ENCODE measurements at places on chromosomes 3 and 15. TPM values are rescaled to one million over a fixed set of nuclear protein-coding genes. Genes with fewer than 3 reads are reported as not detected.

ZDHHC3 gene
- 33.1 TPM for total RNA-seq

TMC3 gene
- total RNA-seq, result under 0.01 TPM

EXD1 gene
- 0.09 TPM for total RNA-seq

MYLK gene
- 5.4 TPM for total RNA-seq

FEZF2 gene
- total RNA-seq, result 2.9 TPM

RPUSD2 gene
- 10.7 TPM for total RNA-seq

LAMB2 gene
- total RNA-seq, result 24.9 TPM

DNA sequence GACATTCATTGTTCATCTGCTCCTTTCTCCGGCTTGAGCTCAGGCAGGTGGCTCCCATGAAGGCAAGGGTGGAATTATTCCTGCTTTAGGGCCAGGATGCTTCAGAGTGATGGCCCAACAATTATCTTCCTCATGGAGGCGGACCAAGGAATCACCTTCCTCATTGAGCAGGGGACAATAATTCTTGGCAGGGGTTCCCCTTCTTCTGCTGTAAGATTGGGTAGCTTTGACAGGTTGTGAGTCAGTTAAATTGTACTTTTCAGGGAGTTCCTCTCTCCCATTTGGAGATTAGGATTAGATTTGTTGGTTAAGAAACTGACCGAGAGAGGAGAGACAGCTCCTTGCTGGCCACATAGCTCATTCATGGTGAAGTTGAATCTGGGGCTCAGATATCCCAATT, 31.4 kb upstream of the CD47 start:
- H3K36me3 ChIP-seq, result no peaks in the 10 kb centered on the region
- no peak for DNase-seq
- H3K4me3 ChIP-seq, result no peak overlapping the region
- peaks cover 17% of the 10 kb centered on the region for H3K4me1 ChIP-seq

GRCh38 chr15:38253351-38253781, 730 bp downstream of the SPRED1 start:
- peaks cover 3% of the 10 kb centered on the region for H3K4me1 ChIP-seq
- H3K4me3 ChIP-seq, result peak overlapping the region; percentile 44
- DNase-seq, result no peak
- peaks cover 45% of the 10 kb centered on the region for H3K27me3 ChIP-seq
- no peaks in the 10 kb centered on the region for H3K36me3 ChIP-seq
- H3K27ac ChIP-seq, result peak overlapping the region; percentile 43

- no peak for DNase-seq
- peak overlapping the region; percentile 93 for H3K27ac ChIP-seq
- peaks cover 33% of the 10 kb centered on the region for H3K4me1 ChIP-seq
Measured at GRCh38 chr15:70258369-70259027, 160.8 kb upstream of the TLE3 start.

GRCh38 chr3:32320080-32320479, 71.6 kb upstream of the CMTM7 start:
- H3K27me3 ChIP-seq, result no peaks in the 10 kb centered on the region
- no peak overlapping the region for H3K4me3 ChIP-seq

DNA sequence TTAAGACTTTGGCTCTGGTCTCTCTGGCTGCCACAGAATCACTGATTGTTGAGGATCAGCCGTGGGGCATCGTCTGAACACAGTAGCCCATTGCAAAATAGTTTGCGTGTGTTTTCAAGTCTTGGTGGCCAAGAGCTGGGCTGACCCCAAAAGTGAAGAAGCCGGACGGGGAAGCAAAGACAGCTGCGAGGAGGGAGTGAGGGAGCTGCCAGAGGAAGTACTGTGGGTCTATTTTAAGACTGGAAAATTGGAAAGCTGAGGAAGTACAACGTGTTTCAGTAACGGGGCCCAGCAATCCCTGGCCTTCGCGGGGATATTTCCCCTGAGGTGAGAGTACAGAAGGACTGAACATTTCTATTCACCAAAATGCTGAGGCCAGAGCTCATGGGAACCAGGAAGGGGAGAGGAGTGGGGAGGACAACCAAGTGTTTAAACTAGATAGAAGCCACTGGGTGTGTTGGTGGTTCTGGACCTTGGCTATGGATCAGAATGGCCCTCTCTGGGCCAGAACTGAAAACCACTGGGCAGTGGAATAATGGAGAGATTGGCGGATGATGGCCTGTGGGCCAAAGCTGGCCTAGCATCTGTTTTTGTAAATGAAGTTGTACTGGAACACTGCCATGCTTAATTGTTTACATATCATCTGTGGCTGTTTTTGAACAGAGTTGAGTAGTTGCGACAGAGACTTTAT, 34.1 kb upstream of the LIMD1 start:
- H3K4me1 ChIP-seq, result peaks cover 12% of the 10 kb centered on the region
- H3K4me3 ChIP-seq, result no peak overlapping the region
- no peaks in the 10 kb centered on the region for H3K36me3 ChIP-seq
- no peaks in the 10 kb centered on the region for H3K27me3 ChIP-seq

DNA sequence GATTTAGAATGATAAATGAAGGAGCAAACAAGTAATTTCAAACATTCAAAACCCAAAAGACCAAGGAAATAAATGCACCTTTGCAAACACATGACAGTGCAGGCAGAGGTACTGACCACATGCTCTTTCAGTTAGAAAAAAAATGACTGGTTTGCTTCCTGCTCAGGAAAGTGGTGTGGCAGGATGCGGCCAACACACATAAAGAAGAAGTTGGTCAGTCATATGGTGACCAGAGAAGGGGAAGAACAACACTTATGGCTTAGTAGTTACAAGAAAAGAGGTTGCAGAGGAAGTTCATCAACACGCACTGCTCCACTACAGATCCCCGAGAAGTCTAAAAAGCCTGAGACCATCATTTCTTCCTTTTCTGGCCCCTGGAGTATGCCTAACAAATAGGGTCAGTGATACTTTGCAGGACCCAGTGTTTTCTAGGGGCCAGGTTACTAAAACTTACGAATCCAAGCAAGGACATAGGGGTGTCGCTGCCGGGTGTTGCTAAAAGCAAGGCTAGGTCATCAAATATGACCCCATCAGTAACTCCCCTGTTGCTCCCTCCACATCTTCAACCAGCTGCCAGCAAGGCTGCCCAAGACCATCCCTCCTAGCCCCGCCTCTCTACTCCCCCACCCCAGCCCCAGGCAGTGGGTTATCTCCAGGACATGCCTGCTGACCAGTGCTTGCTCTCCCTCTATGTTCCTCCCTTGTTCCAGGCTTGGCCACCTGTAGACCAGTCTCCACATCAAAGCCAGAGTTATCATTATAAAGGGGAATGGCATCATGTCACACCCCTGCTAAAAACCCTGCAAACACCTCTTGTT, 11.2 kb downstream of the ATP8B4 start:
- H3K27ac ChIP-seq, result peak overlapping the region; percentile 47
- no peaks in the 10 kb centered on the region for H3K27me3 ChIP-seq
- no peaks in the 10 kb centered on the region for H3K36me3 ChIP-seq
- H3K4me1 ChIP-seq, result peaks cover 20% of the 10 kb centered on the region
- no peak for DNase-seq
- no peak overlapping the region for H3K4me3 ChIP-seq

GRCh38 chr3:181839916-181840297, 128.2 kb downstream of the SOX2 start:
- H3K4me3 ChIP-seq, result no peak overlapping the region
- H3K4me1 ChIP-seq, result no peaks in the 10 kb centered on the region
- no peaks in the 10 kb centered on the region for H3K36me3 ChIP-seq
- DNase-seq, result no peak
- H3K27me3 ChIP-seq, result no peaks in the 10 kb centered on the region

- peaks cover 25% of the 10 kb centered on the region for H3K36me3 ChIP-seq
- peak; percentile 93 for DNase-seq
- H3K27ac ChIP-seq, result peak overlapping the region; percentile 36
- H3K27me3 ChIP-seq, result no peaks in the 10 kb centered on the region
Measured at GRCh38 chr3:48435774-48436476, 4.0 kb downstream of the CCDC51 start.

GRCh38 chr15:80804970-80805495, 25.9 kb downstream of the CEMIP start:
- no peak overlapping the region for H3K4me3 ChIP-seq
- H3K4me1 ChIP-seq, result peaks cover 5% of the 10 kb centered on the region
- no peaks in the 10 kb centered on the region for H3K36me3 ChIP-seq
- H3K27ac ChIP-seq, result no peak overlapping the region

DNA sequence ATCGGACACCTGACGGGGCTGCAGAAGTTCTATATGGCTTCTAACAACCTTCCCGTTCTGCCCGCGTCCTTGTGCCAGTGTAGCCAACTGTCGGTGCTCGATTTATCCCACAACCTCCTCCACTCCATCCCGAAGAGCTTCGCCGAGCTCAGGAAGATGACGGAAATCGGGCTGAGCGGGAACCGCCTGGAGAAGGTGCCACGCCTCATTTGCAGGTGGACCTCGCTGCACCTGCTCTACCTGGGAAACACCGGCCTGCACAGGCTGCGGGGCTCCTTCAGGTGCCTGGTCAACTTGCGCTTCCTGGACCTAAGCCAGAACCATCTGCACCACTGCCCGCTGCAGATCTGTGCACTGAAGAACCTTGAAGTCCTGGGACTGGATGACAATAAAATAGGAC, 9.8 kb upstream of the LRRC34 start:
- no peak overlapping the region for H3K27ac ChIP-seq
- no peak overlapping the region for H3K4me3 ChIP-seq
- no peaks in the 10 kb centered on the region for H3K27me3 ChIP-seq
- no peaks in the 10 kb centered on the region for H3K36me3 ChIP-seq
- no peaks in the 10 kb centered on the region for H3K4me1 ChIP-seq

DNA sequence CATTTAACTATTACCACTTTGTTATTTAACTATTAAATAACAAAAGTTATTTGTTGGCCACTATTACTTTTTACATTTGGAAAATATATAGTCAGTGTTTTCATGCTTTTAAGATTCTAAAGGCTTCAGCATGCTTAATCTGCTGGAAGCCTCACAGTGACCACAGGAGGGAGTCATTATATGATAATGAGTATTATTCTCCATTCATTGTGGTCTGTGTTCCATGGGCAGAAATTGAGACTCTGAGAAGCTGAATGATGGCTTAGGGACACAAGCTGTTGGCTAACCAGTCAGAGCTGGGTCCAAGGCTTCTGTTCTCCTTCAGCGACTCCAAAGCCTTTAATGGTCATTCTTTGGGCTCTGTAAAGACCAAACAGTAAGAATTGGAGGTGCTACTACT, 64.7 kb downstream of the BFSP2 start:
- H3K4me3 ChIP-seq, result no peak overlapping the region
- H3K27me3 ChIP-seq, result no peaks in the 10 kb centered on the region
- H3K27ac ChIP-seq, result no peak overlapping the region

GRCh38 chr3:137075020-137075419, 117.2 kb downstream of the IL20RB start:
- H3K36me3 ChIP-seq, result no peaks in the 10 kb centered on the region
- H3K4me1 ChIP-seq, result no peaks in the 10 kb centered on the region
- H3K27ac ChIP-seq, result no peak overlapping the region
- H3K27me3 ChIP-seq, result no peaks in the 10 kb centered on the region
- no peak for DNase-seq
- H3K4me3 ChIP-seq, result no peak overlapping the region

- no peak for DNase-seq
- no peaks in the 10 kb centered on the region for H3K4me1 ChIP-seq
- H3K27me3 ChIP-seq, result no peaks in the 10 kb centered on the region
- H3K27ac ChIP-seq, result no peak overlapping the region
- H3K4me3 ChIP-seq, result no peak overlapping the region
Measured at GRCh38 chr3:25000971-25001591, 427.0 kb upstream of the RARB start.

GRCh38 chr3:122758877-122759560, 34.6 kb downstream of the HSPBAP1 start:
- H3K27me3 ChIP-seq, result no peaks in the 10 kb centered on the region
- no peak for DNase-seq
- H3K27ac ChIP-seq, result no peak overlapping the region
- no peak overlapping the region for H3K4me3 ChIP-seq
- no peaks in the 10 kb centered on the region for H3K4me1 ChIP-seq

DNA sequence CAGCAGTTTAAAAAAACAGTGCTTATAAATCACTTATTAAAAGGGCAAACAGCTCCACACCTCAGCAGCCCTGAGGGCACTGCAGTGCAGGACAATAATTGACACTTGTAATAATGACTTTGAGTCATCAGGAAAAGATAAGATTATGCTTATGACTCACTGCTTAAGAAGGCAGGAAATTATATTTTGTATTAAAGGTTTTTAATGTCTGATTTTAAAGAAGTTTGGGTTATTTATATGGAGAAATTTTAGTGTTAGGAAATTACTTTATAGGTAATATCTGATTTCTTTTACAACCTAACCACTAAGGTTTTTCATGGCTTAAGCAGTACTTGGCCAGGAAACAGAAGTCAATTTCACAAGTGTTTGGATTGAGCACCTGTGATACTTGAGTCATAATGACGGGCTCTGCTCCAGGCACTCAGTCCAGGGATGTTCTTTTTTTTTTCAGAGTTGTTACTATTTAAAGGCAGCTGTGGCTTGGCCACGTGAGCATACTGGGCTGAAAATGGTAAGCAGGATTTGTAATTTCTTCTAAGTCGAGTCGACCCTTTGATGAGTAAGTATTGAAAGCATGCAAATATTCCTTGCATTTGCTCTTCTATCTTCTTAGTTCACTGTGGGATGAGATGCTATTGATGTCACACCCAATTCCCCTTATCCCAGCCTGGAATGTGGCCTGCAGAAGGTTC, 21.6 kb upstream of the SLC6A20 start:
- no peaks in the 10 kb centered on the region for H3K27me3 ChIP-seq
- H3K4me3 ChIP-seq, result no peak overlapping the region
- peaks cover 83% of the 10 kb centered on the region for H3K36me3 ChIP-seq
- H3K4me1 ChIP-seq, result peaks cover 11% of the 10 kb centered on the region
- no peak for DNase-seq

DNA sequence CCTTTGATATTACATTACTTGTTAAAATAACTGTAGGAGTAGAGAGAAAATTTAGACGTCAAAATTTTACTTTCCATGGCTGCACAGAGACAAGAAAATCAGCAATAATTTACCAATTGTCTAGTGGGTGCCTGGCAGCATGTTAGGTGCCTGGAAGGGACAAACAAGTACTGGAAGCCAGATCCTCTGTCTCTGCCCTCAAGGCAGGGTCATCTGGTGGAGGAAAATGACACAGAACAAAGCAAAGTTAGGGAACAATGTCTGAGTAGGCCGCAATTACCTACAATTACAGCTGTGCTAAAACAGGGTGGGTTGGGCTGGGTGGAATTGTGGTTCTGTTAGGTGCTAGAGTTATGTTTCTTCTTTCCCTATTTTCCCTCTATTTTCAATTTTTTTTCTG, 7.4 kb downstream of the CCDC174 start:
- H3K36me3 ChIP-seq, result peaks cover 71% of the 10 kb centered on the region
- DNase-seq, result no peak
- H3K4me1 ChIP-seq, result no peaks in the 10 kb centered on the region
- no peak overlapping the region for H3K4me3 ChIP-seq
- H3K27ac ChIP-seq, result no peak overlapping the region

DNA sequence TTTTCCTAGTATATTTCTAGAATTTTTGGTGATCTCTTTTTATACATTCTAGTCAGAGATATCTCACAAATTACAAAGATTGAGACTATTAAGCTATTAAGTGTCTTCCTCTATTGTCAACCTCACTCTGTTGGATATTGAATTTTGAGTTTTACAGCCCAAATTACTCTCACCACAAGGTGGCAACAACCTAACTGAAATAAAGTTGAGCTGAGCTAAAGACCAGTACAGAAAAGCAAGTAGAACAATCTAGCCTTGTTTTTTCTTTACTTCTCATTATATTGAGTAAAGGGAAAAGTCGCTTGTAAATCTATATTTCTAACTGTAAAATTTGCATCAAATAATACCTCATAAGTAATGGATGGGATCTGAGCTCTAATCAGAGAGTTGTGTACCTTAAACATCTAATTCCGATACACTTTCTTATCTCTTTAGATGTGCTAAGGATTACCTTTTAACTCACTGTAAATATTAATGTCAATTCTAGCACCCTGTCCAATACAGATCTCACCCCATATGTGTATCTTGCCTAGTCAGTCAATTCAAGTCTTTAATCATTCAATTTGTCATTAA, 13.6 kb upstream of the COMMD2 start:
- H3K4me3 ChIP-seq, result no peak overlapping the region
- H3K27me3 ChIP-seq, result no peaks in the 10 kb centered on the region
- H3K27ac ChIP-seq, result no peak overlapping the region
- DNase-seq, result no peak
- no peaks in the 10 kb centered on the region for H3K4me1 ChIP-seq

Measured in thymus (tissue), 14 donors.